ENCODE measurements at places on chromosomes 11 and 22.

DNA sequence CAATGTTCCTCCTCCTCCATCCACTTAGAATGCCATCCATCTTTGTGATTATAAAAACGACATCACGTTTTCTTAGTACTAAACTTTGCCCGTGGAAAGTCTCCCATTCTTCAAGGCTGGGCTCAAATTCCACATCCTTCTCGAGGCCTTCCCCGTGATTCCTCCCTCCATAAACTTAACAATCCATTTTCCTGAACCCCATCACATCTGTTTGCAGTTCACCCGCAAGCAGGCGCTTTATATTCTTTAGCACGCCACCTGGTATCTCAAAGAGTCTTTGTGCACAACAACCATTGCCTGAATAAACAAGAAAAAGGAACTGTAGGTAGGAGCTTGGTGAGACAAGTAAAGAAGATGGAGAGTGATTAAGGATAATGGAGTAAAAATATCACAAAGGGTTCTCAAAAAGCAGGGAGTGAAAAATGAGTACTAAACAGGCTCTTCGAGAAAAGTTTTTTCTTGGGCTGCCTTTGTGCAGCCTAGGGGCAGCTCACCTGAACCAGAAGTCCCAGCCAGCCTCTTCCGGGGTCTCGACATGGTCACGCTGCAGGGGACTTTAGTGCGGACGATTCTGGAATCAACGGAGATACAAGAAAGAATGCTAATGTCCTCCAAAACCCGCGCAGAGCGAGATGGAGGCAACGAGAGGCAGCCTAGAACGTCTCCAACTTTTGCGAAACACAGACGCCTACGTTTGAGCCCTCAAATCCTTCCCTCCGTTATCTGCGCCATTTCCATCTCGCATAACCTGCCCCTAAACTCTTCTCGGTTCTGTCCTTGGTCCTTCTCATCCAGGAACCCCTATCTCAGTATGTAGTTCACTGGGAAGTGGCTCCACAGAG is 585 bp downstream of the THYN1 start:
- peak; percentile 69 for DNase-seq

DNA sequence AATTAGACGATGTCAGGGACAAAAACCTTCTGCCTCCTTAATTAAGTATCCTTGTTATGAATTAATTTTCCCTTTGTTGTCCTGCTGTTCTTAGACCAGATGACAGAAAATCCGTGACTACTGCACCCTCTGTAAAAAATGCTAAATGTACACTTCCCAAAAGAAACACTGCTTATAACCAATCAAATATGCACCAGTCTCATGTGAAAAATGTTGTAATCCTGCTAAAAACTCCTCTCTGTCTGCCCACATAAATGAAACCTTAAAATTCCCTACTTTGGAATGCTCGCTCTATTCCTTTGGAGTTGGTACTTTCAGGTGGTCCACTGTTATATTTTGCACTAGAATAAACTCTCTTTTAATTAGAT is 366.8 kb upstream of the CCDC179 start:
- no peak for DNase-seq

- DNase-seq = no peak
These were observed 20.6 kb downstream of the APOBEC3H start for GRCh38 chr22:39117585-39118191.

DNA sequence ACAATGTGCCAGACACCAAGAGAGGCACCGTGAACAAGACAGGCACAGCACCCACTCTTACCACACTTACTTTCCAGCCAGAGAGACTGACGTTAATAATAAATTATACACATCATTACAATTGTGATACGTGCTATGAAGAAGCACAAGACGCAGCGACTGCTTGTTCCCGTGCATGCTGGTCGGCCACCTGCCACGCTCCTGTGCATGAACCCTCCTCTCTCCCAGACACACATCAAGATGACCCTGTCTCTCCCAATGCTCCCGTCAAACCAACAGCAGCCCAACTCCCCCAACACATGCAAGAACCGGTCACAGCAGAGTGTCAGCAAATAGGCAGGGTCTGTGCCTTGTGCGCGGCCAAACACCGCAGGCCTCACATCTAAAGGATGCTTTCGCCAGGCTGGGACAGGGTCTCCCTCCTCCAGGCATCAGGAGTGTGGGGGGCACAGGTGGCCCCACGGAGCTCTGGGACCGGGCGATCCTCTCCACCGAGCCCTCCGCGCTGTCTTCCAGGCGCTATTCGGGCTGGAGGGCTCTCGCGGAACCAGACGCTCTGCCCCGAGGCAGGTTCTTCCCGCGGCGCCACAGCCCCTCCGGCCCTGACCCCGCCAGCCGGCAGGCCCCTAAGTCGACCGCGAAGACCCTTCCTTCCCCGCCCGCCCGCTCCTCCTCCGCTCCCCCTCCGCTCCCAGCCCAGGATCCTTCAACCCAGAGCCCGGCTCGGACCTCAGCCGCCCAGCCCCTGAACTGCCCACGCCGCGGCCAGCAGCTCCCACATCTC is 533 bp downstream of the SERGEF start:
- DNase-seq = peak; percentile 38

DNA sequence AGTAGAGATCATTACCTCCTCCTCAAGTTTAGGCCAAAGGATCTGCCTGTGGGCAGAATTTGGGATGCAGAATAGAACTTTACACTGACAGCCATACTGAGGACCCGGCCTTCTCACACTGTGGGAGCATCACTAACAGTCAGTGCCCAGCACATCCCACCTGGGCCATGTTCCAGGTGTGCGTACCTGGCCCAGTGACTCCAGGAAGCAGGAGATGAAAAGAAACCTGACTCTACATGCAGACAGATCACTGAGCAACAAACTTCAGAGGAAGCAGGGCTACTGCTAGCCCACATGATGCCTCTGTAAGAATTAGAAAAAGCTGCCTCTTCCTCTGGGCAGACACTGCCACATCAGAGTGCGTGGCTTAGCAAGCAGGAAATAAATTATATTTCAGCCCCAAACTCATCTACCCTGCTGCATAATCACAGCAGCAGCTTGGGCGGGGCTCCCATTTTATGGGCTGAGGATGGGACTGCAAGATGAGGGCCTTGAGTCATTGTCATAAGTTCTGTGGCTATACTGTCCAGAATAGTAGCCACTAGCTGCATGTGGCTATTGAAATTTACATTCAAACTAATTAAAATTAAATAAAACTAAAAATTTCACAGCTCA is 6.0 kb upstream of the LMO2 start:
- no peak for DNase-seq

All from NCI-H526 treated with DMSO at 0.1 percent for 48 hours (cell line).